ENCODE measurements at places on chromosomes 6 and 20.

DNA sequence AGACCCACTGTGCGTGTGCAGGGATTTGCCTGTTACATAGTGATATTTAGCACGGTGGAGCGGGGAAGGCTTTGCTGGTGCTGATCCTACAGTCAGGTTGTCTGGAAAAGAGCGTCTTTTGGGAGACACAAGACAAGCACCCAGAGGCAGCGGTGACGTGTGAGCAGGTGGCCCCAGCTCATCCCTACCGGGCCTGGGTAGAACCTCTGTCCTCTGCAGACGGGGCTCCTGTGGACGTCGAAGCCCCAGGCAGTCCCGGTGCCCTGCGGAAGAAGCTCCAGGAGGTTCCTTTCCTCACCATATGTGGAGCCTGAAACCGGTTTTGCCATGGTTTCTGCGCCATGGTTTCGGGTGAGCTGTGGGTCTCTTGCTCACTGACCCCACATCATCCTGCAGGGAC lies 68.9 kb upstream of the AFDN start:
- no peak for DNase-seq

DNA sequence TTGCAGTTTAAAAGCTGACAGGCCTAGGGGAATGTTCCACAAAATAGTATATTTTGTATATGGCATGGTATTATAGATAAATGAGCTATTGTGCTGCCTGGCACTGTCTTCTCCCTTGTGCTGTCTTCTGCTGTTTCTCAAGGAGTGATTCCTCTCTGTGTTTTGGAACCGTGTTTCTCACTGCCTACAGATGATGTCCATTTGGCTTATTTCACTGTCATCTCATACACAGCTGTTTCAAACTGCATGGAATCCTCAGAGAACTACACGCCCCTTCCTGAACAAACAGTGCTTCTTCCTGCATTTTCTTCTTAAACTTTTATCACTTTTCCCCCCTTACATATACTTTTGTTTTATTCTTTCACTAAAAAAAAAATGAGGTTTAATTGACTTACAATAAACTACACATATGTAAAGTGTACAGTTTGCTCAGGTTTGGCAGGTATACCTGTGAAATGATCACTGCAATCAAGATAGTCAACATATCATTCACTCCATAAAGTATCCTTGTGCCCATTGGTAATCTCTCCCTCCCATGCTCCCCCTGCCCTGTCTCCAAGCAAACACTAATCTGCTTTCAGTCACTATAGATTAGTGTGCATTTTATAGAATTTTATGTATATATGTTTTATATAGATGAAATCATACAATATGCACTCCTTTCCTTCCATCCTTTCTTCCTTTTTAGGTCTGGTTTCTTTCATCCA lies 43.0 kb downstream of the CBFA2T2 start:
- DNase-seq = no peak

DNA sequence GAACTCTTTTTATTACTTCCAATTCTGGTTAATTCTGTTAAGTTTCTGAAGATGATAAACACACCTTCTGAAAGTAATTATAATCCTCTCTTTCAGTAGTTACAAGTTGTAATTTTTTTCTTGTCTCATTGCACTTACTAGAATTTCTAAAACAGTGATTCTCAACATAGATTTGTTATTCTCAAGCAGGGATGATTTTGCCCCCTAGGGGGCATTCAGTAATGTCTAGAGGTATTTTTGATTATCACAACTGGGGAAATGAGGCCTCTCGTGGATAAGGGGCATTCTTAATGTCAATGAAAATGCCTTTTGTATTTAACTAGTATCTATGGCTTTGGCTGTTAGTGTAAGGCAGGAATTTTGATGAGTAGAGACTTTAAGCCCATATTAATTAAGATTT lies 39.4 kb upstream of the MAFB start:
- DNase-seq = no peak

GRCh38 chr6:128743974-128744765 lies 138.8 kb upstream of the LAMA2 start:
- DNase-seq = no peak

- DNase-seq = no peak
These were observed 4.1 kb upstream of the MYT1 start for GRCh38 chr20:64160118-64160517.

All from activated T-helper 1 cell treated with anti-CD3 and anti-CD28 coated beads, Interleukin-2, amount 50 U/mL, for 16 hours (primary cell).